ENCODE measurements at places on chromosomes 7 and 10.

GRCh38 chr10:93598157-93598556 is 2.9 kb downstream of the RBP4 start:
- DNase-seq, result no peak

DNA sequence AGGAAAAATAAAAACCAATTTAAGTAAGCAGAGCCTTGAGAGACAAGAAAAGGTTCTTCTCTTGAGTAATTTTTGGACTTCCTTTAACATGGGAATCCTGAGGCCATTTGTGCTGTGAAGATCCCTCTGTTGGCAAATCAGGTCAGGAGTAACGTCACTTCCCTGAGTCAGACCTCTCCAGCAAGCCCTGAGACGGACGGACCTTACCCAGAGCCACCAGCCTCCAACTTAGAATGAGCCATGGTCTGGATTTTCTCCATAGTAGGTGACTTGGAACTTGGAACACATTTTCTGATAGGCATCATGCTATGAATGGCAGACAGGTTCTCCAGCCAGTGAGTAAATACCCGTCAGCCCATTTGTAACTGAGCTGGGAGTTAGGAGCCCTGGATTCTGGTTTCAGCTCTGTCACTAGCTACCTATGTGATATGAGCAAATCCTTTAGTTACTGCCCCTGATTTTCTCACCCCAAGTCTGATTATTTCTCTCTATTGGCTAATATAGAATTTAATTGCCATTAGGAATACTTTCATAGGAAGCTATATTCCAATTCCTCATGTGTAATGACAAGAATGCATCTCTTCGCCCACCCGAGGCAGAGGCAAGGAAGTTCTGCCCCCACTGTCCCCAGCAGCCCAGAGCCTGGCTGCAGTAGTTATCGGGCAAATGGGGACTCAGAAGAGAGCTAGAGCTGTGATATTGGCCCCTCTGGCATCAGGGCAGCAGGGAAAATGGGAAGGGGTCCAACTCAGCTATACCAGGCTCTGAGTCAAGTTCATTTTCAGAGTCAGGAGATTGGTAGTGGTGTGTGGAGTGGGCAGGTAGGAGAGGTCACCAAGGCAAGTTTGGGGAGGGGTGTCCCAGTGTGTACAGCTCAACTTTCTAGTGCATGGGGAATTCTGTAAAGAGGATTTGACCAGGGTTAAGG is 153.7 kb upstream of the AGK start:
- DNase-seq, result no peak

- no peak for DNase-seq
These were observed 448.9 kb upstream of the ZMIZ1 start for GRCh38 chr10:78619896-78620295.

DNA sequence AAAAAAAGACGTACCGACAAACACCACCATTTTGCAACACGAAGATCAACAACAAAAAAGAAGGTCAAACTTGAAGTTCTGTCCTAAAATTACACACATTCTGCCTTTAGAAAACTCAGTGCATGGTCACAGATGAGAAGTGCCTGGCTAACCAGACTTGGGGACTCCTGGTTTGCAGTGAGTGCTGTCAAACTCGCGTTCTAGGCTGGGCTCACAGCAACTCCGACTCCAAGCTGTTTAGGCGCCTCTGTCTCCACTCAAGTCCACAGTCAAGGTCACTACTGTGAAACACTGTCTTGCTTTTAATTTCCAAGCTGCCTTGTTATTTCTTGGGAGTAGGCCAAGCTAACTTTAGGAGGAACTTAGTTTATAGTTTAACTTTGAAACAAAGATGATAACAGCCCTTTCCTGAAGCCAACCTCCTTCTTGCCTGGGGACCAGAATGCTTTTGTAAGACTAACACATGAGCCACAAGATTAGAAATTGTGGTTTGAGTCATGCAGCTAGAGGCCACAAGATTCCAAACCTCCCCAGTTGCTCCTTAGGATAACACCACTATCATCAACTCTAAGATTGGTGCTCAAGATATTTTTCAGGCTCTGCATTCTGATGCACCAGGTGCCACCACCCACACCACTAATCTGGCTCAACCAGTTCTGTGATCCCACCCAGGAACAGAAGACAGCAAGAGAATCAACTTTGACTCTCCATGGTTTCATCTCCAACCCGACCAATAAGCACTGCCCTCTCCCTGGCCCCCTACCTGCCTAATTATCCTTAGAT is 1.1 kb upstream of the DNAAF5 start:
- DNase-seq, result no peak

GRCh38 chr7:14144538-14144937 is 155.1 kb upstream of the ETV1 start:
- DNase-seq, result peak; percentile 87

DNA sequence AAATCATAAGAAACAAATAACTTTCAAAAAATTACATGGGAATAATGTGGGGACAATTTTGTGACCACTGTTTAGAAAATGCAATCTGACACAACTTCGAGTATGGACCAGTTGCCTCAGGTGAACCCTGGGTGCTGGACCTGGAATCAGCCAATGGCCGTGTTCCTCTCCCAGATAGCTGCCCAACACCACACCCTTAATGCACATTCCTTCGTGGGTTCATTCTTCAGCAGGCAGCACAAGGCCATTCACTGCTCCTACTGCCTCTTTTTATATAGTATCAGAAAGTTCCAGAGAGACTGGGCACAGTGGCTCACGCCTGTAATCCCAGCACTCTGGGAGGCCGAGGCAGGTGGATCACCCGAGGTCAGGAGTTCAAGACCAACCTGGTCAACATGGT is 89.1 kb upstream of the PARD3 start:
- no peak for DNase-seq

- DNase-seq, result no peak
These were observed 52.6 kb upstream of the SMNDC1 start for GRCh38 chr10:110357252-110357780.

DNA sequence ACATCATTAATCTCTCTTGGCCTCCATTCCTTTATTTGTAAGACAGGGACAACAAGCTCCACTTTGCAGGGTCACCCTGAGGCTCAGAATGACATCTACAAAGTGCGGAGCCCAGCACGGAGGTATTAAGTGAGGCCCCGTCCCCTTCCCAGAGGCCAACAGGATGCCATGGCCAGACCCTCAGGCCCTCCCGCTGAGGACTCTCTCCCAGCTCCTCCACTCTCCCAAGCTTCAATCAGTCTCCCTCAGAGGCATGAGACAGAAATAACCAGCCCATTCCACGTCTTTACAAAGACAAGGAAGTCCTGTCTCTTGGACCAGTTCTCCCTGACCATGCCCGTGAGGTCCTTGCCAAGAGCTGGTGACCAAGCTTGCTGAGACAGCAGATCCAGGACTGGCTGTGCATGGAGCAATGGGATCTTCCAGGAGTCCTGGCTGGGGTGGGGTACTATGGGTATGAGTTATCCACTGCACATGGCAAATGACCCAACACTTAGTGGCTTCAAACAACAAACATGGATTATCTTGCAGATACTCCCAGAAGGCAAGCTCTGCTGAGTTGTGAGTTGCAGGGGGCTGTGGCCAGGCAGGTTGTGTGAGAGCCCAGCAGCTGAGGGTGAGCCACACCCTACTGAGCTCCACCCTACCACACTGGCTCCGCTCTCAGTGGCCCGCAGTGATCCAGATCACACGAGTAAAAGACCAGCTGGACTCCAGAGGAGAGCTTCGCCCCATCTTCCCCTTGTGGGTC is 4.3 kb upstream of the PPIF start:
- DNase-seq, result no peak

- no peak for DNase-seq
These were observed 13.1 kb downstream of the UNC5B start for GRCh38 chr10:71225291-71226058.

DNA sequence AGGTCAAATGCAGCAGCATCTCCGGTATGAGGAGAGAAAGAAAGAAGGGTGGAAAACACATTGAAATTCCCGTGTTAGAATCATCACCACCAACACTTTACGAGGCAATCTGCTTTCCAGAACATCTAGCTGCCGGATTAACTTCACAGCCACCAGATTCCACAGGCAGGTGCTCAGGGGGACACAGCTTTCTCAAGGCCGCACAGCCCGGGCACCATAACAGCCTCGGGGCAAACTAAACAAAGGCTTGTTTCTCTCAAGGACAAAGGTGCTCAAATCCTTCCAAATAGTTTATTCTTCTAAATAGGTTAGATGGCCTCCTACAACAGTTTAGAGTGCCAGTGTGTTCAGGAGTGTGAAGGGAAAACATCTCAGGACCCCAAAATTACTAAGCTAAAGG is 156.3 kb downstream of the DIP2C start:
- DNase-seq, result no peak

DNA sequence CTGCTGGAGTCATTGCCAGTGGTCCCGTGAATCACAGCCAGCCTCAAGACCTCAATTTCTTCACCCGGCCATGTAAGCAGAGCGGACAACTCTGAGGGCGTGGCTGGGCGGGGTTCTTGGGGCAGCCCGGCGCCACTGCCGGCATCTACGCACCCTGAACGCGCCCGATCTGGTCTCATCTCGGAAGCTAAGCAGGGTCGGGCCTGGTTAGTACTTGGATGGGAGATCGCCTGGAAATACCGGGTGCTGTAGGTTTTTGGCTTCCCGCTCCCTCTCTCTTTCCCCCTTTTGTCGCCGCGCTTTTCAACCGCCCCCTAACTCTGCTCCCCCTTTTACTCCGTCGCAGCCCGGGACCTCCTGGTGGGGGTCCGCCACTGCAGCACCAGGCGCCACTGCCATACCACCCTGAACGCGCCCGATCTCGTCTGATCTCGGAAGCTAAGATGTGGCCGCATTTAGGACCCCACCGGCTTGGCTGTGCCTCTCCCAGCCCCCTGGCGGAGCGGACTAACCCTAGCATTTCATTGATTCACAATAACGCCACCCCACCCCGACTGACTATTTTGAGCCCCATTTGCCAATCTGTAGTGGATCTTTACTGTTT is 25.3 kb downstream of the GARIN1A start:
- no peak for DNase-seq

- DNase-seq, result no peak
These were observed 85.2 kb downstream of the SORBS1 start for GRCh38 chr10:95475827-95476468.

GRCh38 chr10:32041290-32042028 is 14.8 kb downstream of the KIF5B start:
- DNase-seq, result no peak

- DNase-seq, result no peak
These were observed 14.1 kb upstream of the TMEM72 start for GRCh38 chr10:44897049-44897448.

DNA sequence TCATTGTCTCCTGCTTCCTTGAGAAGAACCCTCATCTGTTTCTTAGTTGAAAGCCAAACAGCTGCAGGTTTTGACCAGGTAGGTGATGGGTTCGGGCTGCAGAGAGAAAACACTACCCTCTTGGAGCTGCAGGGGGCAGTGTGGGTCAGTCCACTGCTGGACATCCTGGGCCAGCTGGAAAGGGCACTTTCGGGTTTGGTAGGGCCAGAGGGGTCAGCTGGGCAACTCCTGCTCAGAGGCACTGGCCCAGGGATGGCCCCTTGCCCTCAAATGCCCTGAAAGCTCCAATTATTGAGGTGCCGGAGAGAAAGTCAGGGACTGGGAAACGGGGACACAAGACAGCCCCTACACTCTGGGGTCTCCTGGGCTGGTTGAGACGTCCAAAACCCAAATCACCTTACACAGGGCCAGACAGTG is 90.7 kb downstream of the MKI67 start:
- no peak for DNase-seq

- peak; percentile 73 for DNase-seq
These were observed 8.7 kb upstream of the ASB4 start for GRCh38 chr7:95476904-95477594.

- no peak for DNase-seq
These were observed 8.6 kb upstream of the ELFN1 start for GRCh38 chr7:1661461-1661860.

GRCh38 chr7:46604241-46604661 is 683.2 kb upstream of the IGFBP3 start:
- no peak for DNase-seq

GRCh38 chr7:2897023-2897422 is 52.9 kb upstream of the GNA12 start:
- DNase-seq, result no peak

- no peak for DNase-seq
These were observed 699.1 kb downstream of the SUGCT start for GRCh38 chr7:40833888-40834234.

DNA sequence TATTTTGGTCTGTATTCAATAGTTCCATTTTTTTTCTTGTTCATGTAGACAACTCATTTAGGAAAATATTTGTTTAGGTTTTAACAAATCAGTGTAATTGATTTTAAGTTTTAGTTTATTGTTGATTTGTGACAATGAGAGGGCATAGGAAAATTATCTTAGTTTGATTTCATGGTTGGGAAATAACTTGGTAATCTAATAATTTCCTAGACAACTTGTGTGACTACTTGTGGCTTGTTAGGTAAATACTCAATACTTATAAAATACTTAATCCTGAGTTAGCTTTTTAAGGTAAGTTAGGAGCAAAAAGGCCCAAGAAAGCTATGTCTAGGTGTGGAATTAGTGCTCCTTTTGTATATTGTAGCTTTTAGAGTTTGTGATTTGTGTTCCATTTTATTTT is 65.4 kb downstream of the ZNRF2 start:
- no peak for DNase-seq

- DNase-seq, result no peak
These were observed 6.1 kb downstream of the ZNF789 start for GRCh38 chr7:99478464-99479440.

GRCh38 chr10:132511121-132512051 is 26.2 kb upstream of the INPP5A start:
- DNase-seq, result no peak

GRCh38 chr7:152733286-152733934 is 26.1 kb upstream of the ACTR3B start:
- no peak for DNase-seq

DNA sequence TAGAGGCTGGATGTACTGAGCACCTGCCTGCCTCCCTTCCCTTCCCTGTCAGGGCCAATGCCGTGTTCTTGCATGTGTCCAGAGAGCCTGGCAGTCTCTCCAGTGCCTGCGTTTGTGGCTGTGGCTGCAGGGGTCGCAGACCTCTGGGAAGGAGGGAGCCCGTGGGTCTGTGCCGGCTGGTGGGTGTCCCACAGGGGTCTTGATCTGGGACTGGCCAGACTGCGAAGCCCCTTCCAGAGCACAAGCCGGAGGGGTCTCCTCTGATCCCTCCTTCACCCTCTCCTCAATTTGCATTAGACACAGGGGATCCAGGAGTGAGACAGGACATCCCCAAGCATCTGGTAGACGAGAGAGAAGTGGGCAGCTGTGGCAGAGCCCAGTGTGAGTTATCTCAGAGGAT is 199.2 kb downstream of the ADARB2 start:
- DNase-seq, result no peak

- no peak for DNase-seq
These were observed 12.7 kb downstream of the THSD7A start for GRCh38 chr7:11819271-11819670.

GRCh38 chr10:132515811-132516726 is 21.5 kb upstream of the INPP5A start:
- no peak for DNase-seq

- DNase-seq, result no peak
These were observed 440 bp downstream of the JAKMIP3 start for GRCh38 chr10:132066186-132066585.

DNA sequence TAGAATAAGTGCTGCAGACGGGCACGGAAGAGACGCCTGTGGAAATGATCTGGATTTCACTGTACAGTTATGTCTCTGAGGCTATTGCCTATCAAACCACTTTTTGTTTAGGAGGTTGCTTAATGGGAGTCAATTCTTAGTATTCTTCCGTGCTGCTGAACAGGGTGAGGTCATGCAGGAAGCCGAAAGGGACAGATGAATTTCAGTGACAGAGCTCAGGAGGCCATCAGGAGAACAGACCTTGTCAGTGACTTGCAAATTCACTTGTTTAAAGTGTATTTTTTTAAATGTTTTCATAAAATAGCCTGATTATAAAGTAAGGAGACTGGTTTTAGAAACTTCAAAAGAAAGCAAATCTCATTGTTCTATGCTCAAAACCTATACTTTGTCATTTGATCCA is 58.9 kb downstream of the XRCC2 start:
- DNase-seq, result no peak
